Activated T-helper 1 cell treated with anti-CD3 and anti-CD28 coated beads, Interleukin-12 subunit alpha, Interleukin-12 subunit beta, Interleukin-2, Interleukin-4 antibody, amounts not matched to agents 30 ng/mL and 10 ng/mL and 1 ng/mL, durations not matched to agents 14 hours and 24 hours and 36 hours (primary cell): ENCODE measurements at places on chromosomes 2 and 18. TPM values are rescaled to one million over a fixed set of nuclear protein-coding genes. Genes with fewer than 3 reads are reported as not detected.

- no peak for DNase-seq
These were observed 58.7 kb upstream of the SLC66A3 start for GRCh38 chr2:11096591-11096990.

Gene SERPINB12
- total RNA-seq, result not detected in 2 replicates

DNA sequence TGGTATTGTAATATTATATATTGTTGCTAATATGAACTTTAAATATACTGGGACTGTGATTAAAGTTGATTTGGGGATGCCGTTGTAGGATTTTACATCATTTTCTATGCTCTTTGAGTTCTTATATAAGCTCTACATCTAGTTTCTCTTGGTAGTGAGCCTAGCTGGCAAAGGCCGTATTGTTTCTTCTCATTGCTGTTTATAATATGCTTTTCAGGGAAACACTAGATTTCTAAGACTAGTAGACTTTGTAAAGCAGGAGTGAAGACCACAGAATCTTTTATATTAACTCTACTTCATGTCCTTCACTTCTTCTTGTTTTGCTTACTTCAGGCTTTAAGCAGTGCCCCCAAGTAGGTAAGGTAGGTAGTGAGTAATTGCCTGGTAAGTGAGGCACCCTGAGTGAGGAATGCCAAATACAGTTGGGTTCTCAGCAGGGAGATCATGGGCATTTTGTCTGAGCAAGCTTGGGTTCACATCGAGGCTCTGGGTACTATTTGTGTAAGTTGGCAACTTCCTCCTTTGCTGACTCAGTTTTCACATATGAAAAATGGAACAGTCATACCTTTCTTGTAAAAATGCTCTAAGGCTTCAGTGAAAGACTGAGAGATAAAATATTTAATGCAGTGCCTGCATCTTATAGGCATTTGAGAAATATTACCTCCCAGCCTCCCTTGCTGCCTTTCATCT lies 96.4 kb downstream of the RNF144A start:
- no peak for DNase-seq

DNA sequence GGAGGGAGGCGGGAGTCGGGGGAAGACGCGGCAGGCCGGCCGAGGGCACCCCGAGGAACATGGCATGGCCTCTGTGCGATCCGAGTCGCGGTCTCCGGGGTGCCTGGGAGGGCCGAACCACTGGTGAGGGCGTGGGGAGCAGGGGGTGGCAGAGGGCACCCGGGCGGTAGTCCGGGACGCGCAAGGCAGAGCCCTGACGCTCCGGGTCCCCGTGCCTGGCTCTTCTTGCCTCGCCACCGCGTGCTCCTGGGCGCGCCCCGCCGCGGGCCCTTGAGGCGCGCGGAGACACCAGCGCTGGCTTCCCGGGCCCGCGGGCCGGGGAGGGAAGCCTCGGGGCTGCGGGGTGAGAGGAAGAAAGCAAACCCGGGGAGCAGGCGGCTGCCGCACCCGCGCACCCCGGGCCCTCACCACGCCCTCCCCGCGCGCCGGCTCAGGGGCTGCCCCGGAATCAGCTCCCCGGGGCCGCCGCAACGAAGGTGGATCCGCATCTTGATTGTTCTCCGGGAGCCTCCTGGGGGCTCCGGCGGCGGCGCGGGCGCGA lies 4.3 kb downstream of the SOX11 start:
- DNase-seq, result no peak

DNA sequence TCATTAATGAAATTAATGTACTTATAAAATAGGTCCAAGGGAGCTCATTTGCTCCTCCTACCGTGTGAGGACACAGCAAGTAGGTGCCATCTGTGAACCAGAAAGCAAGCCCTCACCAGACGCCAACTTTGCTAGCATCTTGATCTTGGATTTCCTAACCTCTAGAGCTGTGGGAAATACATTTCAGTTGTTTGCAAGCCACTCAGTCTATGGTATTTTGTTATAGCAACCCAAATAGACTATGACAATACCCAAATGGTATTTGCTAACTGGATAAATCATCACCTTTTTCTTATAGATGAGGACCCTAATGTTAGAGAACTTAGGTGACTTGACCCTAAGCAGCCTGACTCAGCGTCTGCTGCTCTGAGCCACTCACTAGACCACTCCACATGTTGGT lies 379.6 kb downstream of the HRH4 start:
- no peak for DNase-seq

DNA sequence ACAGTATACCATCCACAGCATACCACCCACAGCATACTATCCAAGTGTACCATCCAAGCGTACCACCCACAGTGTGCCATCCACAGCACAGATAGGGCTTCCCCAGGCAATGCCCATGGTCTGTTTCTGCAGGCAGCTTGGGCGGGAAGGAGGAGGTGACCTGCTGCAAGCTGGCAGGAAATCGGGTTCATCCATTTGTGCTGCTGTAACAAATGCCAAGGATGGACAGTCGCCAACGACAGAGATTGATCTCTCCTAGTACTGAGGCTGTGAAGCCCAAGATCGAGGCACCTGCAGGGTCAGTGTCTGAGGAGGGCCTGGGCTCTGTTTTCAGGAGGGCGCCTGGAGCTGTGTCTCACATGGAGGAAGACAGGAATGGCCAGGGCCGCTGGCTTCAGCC lies 93.6 kb upstream of the SNTG2 start:
- DNase-seq, result no peak

Gene DHX57
- 18.6 and 20.3 TPM in 2 replicates for total RNA-seq

GRCh38 chr2:219687272-219687671 lies 59.8 kb downstream of the SLC4A3 start:
- no peak for DNase-seq

- DNase-seq, result no peak
These were observed 9.3 kb downstream of the L3MBTL4 start for GRCh38 chr18:6405237-6406074.

Gene COL4A4
- total RNA-seq, result not detected in 2 replicates

DNA sequence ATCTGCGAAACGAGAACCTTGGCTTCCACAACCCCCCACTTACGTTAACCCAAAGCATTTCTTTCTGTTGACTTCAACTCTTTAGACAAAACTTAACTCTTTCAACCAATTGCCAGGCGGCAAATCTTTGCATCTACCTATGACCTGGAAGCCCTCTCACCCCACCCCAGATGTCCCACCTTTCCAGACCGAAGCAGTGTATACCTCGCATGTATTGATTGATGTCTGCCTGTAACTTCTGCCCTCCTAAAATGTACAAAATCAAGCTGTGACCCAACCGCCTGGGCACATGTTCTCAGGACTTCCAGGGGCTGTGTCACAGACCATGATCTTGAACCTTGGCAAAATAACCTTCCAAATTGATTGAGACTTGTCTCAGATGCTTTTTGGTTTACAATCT lies 12.3 kb downstream of the AQP12B start:
- no peak for DNase-seq

Gene GPR35
- total RNA-seq, result 7.6 and 8.2 TPM in 2 replicates

DNA sequence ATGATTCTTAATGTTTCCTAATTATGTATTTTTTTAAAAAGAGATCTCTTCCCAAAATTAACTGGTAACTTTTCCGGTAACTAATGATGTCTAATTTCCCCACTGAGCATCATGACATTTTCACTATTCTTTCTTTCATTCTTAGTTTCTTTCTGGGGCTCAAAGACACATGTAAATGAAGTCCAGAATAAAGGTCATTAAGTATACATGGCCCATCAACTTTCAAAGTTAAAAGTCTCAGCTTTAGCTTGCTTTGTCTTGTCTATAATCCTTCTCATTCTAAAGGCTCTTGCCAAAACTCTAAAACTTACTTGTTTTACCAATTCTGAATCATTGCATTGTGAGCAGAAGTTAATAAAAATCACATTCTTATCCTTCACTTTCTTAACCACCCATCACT lies 53.6 kb downstream of the ASXL2 start:
- DNase-seq, result no peak

- DNase-seq, result peak; percentile 65
These were observed 20.7 kb upstream of the MREG start for GRCh38 chr2:216034065-216034464.

Gene ALPG
- not detected in 2 replicates for total RNA-seq

- no peak for DNase-seq
These were observed 116.0 kb downstream of the COPS8 start for GRCh38 chr2:237201461-237202287.

Gene ESPNL
- 0.05 and 0.20 TPM in 2 replicates for total RNA-seq

- no peak for DNase-seq
These were observed 473.0 kb downstream of the CCDC85A start for GRCh38 chr2:56656826-56657225.

- no peak for DNase-seq
These were observed 14.4 kb upstream of the VRK2 start for GRCh38 chr2:58032016-58032763.

GRCh38 chr18:9907867-9908266 lies 5.9 kb upstream of the VAPA start:
- no peak for DNase-seq

GRCh38 chr18:80185545-80185944 lies 61.8 kb downstream of the PARD6G start:
- DNase-seq, result no peak

- DNase-seq, result peak; percentile 50
These were observed 1.8 kb downstream of the FBXO48 start for GRCh38 chr2:68465081-68465916.

- DNase-seq, result no peak
These were observed 48.7 kb upstream of the TANK start for GRCh38 chr2:161111531-161111930.

- DNase-seq, result no peak
These were observed 1413.0 kb downstream of the DSC3 start for GRCh38 chr18:29629493-29630036.

- no peak for DNase-seq
These were observed 881.3 kb upstream of the FAM98A start for GRCh38 chr2:34480366-34480765.

DNA sequence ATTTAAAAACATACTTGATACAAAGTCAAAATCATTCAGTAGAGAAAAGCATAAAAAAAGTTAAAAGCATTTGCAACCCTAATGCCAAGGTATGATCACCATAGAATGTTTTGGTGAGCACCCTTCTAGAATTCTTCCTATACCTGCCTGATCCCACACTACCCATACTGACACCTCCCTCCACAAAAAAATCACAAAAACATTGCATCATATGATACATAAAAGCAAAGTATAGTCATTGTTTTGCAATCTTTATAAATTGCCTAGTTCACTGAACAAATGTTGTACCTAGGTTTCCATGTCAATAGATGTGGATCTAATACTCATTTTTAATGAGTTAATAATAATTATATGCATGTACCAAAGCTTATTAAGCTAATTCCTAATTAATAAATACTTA lies 54.1 kb downstream of the SLC9A4 start:
- DNase-seq, result no peak

Gene SPP2
- not detected in 2 replicates for total RNA-seq
